ENCODE measurements at places on chromosomes 13 and 19.

DNA sequence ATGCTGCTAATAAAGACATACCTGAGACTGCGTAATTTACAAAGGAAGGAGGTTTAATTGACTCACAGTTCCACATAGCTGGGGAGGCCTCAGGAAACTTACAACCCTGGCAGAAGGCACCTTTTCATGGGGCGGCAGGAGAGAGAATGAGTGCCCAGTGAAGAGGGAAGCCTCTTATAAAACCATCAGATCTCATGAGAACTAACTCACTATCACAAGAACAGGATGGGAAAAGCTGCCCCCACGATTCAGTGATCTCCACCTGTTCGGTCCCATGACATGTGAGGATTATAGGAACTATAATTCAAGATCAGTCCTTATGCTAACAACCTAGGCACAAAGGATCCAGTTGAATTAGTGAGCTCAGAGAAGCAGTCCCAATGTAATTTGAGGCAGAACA, 59.4 kb downstream of the GPC6 start:
- DNase-seq = no peak

DNA sequence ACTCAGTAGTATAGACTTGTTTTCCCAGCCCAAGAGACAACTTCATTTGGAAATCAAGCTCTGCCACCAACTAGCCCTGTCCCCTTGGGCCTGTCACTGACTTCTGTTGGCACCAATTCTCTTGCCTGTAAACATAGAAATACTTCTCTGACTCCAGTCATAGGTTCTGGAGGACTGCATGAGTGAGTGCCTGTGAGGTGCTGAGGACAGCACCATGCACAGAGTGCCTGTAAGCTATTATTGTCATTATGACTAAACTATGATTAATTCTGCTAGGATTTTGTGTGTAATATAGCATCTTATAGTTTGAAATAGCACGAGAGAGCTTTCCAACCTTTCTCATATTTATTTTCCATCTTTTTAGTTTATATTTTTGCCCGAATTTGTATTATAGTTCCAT, 247.9 kb downstream of the MYO16 start:
- DNase-seq = no peak

- DNase-seq = no peak
Observed at GRCh38 chr13:30331331-30331771, 24.0 kb upstream of the KATNAL1 start.

DNA sequence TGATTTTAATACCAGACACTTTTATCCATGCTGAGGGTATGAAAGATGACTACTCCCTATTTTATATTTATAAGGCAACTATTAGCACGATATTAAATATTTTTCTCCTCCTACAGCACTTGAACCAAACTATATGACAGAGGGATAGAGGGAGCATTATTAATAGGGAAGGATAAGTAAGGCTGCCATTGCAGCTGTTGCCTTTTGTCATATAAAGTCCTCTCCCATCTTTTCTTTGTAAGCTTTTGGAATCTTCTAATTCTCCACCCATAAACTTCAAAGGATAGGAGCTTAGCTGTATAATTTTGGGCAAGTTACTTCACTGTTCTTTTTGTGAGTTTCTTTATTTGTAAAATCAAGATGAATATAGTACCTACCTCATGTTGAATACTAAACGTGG, 95.4 kb downstream of the ZMYM2 start:
- DNase-seq = no peak

GRCh38 chr19:41548954-41549688, 26.8 kb upstream of the CEACAM21 start:
- no peak for DNase-seq

DNA sequence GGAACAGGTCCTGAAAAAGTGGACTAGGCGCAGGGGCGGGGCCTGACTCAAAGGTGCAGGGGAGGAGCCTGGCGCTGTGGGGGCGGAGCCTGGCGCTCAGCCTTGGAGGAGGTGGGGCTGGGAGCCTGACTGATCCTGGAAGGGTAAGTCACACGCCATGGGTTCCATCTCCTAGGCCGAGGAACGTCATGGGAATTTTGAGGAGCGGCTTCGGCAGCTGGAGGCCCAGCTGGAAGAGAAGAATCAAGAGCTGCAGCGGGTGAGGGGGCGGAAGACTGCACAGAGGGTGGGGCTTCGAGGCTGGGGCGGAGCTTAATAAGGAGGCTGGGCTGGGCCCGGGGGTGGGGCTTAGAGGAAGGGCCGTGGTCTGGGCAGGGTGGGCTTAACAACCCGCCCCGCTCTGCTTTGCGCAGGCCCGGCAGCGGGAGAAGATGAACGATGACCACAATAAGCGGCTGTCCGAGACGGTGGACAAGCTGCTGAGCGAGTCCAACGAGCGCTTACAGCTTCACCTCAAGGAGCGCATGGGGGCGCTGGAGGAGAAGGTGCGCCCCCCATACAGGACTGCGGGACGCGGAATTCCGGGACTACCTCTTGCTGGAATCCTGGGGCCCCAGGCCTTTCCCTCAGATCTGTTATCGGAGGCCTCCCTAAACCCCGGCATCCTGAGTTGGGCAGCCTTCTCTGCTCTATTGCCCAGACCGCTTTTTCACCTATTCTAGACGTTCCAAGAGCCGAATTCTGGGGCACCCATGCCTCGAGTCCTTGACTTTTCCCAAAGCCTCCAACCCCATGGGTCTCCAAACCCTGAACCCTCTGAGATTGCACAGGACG, 14.5 kb downstream of the PPFIA3 start:
- no peak for DNase-seq

All from right atrium auricular region (tissue), 2 donors.